ENCODE measurements at places on chromosomes 3 and 15.
A peak's percentile ranks its signal among the peaks of the same experiment; 100 is the strongest.

DNA sequence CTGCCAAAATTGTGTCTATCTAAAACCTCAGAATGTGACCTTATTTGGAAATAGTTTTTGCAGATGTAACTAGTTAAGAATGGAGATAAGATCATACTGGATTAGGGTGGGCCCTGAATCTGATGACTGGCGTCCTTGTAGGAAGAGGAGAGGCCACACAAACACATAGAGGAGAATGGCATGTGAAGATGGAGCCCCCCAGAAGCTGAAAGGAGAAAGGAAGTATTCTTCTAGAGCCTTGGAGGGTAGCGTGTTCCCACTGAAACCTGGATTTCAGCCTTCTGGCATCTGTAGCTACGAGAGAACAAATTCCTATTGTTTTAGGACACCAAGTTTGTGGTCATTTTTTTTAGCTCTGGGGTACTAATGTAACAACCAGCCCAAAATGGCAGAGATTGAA lies 423.0 kb upstream of the TPM1 start:
- DNase-seq = no peak

DNA sequence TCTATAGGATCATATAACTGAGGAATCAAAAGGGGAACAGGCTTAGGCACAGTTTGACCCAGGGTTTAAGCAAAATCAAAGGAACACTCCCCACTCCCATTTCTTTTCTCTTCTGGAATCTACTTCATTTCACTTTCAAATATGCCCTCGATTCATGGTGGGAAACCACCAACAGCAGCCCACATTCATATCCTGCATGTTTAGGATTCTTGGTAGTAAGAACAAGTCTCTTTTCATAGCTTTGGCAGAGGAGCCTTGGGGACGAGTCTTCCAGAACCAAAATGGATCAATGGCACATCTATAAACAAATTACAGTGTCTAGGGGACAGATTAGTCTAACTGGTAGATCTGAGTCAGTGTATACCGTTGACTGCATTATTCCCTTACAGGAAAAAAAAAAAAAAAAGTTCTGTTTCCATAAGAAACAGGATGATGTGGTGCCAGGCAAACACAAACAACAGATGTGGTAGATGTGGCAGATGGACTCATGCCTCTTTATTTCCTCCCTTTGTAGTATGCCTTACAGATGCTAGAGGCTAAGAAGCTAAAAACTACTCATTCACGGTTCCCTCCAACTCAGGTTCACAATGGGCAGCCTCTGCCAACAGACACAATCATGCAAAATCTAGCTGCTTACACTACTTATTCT lies 578.3 kb upstream of the ADAMTS9 start:
- no peak for DNase-seq

DNA sequence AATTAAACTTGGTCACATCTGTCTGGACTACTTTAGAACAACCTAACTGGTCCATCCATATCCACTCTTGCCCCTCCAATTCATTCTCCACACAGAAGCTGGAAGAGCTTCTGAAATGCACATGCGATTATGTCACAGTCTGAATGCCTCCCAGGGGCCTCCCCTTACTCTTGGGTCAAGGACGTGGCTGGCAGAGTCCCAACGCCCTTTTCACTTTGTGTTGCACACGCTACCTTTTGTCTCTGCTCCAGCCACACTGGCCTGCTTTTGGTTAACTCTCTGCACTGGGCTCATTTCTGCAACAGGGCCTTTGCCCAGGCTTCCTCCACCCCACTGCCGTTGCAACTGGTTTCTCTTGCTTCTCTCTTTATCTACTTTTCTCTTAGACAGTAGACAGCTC lies 245.2 kb downstream of the IL20RB start:
- no peak for DNase-seq

DNA sequence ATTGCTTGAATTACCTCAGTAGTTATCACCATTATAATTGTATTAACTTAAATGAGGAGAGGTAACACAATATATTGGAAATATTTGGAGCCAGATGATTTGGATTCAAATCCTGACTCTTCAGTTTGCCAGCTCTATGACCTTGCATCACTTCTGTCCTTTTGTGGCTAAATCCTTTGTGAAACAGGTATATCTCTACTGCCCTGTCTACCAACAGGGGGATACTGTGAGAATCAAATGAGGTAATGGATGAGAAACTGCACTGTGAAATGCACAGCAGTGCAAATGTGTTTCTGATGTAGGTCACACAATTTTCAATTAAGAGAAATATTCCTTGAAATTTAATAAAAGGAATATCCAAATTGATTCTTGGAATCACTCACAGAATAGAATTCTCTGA lies 58.8 kb downstream of the CCDC54 start:
- DNase-seq = no peak

DNA sequence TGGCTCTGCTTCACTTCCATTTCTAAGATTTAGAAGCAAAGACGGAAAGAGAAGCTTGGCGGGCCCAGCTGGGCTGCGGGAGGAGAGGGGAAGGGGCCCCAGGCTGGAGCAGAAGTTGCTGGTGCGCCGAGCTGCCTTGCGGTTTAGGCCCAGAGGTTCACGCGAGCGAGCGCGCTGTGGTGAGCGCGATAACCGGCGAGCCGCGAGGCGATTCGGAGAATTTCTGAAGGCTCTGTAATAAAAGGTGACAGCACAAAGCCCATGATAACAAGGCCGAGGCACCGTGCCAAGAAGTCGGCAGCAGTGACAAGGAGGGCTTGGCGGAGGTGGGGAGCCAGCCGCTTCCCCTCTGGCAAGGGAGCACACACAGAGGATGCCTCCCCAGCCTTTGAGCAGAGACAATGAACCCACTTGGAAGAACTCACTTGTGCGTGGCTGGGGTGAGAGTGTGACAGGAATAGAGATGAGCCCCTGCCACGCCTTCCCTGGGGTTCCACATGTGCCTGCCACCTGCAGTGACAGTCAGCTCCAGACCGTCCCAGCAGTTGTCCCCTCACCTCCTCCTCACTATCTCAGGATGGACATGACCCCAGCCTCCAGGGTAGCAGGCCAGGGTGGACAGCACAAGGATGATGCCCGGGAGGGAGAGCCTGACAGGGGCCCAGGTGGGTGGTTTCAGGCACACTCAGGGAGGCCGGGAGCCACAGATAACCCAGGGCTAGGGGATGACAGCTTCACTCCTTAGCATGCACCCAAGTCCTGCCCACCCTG lies 315.2 kb downstream of the UACA start:
- no peak for DNase-seq

DNA sequence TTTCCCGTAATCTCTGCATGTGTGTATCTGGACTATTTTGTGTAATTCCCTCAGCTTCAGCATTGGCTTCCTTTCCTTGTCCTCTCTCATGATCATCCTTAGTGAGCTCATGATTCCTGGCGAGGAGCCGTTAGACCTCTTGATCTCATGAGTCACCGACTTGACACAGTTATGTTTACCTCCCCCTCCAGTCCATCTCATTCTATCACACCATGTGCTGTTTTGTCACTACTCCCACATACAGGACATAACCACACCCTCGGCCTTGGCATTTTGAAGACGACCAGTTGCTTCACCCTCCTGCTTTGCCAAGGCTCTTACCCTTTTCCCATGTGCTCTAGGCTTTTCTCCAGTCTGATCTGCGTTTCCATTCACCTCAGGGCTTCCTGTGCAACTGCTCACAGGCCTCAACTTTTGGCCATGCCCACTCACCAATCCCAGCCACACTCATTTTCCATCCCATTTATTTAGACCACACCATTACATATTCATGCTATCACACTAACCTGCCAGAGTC lies 41.5 kb downstream of the CP start:
- peak; percentile 98 for DNase-seq

DNA sequence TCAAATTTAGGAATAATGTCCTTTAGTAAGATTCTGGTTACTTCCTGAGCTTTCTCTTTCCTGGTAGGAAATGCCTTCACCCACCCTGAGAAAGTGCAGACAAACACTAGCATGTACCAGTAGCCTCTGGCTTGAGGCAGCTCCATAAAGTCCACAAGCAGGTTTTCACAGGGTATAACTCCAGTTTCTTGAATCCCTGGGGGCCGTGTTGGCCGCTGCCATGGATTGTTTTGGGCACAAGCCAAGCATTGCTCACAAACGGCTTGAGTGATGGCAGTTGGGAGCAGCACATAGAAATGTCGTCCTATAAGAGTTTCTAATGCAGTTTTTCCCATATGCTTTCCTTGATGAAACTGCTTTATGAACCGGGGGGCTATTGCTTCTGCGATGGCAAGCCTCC lies 164.1 kb downstream of the STXBP5L start:
- no peak for DNase-seq

DNA sequence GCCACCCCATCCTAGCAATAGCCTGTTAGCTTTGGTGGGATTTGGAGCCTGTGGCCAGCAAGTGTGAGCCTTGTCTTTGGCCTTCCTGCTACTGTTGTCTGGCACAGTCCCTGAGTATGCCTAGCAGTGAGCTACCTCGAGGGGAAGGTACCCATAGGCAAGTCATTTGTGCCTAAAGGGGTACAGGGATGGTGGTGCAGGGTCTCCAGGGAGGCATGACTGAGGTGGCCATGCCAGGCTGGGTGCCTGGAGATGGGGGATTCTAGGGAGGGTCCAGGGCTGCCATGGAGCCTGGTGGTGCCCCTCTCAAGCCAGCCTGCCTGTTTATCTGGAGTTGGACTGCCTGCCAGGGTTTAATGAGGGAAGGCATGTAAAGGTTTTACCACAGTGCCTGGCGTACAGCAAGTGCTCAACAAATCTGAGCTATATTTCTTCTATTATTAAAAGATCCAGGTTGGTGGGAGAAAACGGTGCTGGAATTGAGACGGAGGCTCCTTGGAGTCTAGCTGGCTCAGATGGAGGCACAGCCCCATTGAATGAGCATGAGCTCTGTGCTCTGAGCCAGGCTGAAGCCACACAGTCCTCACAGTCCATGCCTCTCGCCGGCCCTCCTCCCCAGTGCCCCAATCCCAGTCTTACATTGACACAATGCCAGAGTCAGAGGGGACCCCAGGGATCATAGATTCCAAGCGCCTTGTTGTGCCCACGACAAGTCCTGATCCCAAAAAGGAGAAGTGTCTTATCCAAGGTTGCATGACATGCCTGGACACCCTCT lies 76.2 kb downstream of the CORO2B start:
- no peak for DNase-seq

DNA sequence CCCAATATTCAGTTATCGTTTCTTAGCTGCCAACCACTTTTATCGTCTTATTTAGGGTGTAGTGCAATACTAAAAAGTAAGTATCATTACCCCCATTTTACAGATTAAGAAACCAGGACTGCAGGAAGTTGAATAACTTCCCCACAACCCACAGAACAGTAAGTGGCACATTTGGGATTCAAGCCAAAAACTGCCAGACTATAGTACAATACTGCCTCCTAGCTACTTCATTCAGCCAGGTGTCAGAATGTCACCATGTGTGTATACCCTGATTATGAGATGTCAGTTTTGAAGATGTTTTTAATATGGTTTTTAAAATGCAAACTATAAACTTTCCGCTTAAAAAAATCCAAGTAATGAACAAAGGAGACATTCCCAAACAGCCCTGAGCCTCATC lies 74.2 kb upstream of the PROK2 start:
- no peak for DNase-seq

DNA sequence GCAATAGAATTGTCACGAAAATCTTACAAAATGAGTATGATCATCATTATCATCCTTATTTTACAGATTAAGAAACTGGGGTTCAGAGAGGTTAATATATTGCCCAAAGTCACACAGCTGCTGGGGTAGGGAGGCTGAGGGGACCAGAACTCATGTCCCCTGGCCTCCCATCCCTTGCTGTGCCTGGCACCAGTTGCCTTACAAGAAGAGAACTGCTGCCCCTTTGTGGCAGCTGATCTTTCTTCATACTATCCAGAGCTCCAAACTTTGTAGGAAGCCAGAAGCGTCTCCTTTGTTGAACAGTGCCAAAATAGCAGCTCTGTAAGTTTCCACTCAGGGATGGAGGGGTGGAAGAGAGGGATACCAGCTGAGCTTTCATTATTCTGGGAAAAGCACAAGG lies 236.8 kb upstream of the TBC1D5 start:
- no peak for DNase-seq

GRCh38 chr3:58535531-58536500 lies 1.2 kb downstream of the ACOX2 start:
- no peak for DNase-seq

DNA sequence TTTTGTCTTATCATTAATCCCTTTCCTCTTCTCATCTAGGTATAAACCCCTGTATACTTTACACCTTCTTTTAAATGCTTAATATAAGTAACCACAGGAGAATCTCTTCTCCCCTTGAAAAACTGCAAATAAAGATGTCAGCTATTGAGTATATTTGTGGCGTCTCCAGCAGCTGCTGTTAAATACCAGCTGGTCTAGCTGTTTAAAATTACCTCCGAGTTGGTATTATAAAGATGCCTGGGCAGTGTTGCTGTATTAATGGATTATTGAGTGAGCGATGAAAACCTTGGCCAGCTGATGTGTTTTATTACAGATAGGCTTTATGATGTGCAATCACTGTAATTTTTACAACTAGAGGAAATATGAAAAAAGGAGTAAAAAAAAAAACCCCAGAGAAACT lies 388.1 kb downstream of the TBC1D5 start:
- DNase-seq = no peak

GRCh38 chr3:64856977-64857516 lies 169.2 kb upstream of the ADAMTS9 start:
- DNase-seq = no peak

DNA sequence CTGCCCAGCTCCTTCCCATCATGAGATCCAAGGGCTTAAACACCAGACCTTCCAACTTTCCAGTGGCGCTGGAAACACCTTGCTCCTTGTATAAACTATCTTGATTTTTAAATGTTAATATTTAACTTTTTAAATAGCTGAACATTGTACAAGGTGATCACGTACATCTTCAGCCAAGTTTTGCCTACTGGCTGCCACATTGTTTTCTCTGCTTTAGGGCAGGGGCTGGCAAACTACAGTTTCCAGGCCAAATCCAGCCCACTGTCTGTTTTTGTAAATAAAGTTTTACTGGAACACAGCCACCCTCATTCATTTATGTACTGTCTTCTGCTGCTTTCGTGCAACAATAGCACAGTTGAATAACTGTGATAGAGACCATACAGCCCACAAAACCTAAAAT lies 27.6 kb upstream of the FOXP1 start:
- DNase-seq = no peak

DNA sequence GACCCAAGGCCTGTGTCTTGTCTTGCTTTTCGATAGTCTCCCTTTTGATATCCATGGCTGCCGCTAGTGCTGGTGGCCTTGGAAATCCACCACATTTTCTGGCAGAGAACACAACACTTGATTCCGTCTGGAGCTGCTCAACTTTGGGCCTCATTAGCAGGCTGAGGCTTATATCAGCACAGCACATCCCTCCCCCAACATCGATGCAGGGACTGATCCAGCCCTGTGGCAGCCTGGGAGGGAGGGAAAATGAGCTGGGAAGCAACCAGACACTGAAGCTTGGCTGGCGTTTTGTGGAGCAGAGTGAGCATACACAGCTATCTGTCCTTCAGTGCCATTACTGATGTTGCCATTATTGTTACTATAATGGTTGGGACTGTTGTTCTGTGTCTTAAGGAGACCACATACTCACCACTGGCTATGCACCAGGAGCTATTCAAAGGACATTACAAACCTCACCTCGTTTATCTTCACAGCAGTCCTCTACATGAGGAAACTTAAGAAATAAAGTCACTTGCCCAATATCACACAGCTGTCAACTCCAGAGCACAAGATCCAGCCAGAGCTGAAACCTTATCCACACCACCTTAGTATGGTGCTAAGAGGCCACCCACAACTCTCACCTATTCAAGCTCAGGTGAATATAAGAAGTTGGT lies 102.9 kb downstream of the SUCLG2 start:
- DNase-seq = no peak
